Urothelium cell line (cell line): ENCODE measurements at places on chromosomes 3 and 15.

GRCh38 chr3:188605231-188605630 lies 451.3 kb downstream of the LPP start:
- DNase-seq = no peak

GRCh38 chr15:81643771-81644170 lies 269.8 kb upstream of the TMC3 start:
- DNase-seq = no peak

GRCh38 chr3:123085932-123086627 lies 19.3 kb downstream of the PDIA5 start:
- DNase-seq = no peak

DNA sequence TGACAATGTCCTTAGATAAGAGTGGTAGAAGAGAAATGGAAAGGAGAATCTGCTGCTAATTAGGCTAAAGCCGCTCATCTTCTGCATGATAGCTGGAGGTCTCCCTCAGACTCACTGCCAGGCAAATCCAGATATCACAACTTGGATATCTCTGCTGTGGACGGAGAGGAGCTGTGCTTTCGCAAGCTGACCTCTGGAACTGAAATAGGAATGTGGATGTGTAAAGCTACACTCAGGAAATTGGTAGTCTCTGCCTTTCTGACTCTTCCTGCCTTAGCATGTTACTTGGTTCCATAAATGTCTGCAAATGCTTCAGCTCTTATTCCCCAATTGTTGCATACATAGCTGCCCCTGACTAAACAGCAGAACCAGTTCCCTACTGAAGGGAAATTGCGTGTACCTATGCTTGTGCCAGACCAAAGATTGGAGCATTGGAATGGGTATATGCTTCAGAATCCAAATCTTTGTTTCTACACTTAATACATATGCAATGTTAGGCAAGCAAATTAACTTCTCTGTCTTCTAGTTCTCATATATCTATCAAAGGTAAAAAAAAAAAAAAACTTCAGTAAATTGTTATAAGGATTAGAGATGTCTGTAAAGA lies 74.7 kb upstream of the ROBO2 start:
- no peak for DNase-seq

GRCh38 chr3:157201648-157202278 lies 41.8 kb upstream of the CCNL1 start:
- DNase-seq = peak; percentile 13

- no peak for DNase-seq
These were observed 63.4 kb downstream of the PDIA5 start for GRCh38 chr3:123130079-123130750.

DNA sequence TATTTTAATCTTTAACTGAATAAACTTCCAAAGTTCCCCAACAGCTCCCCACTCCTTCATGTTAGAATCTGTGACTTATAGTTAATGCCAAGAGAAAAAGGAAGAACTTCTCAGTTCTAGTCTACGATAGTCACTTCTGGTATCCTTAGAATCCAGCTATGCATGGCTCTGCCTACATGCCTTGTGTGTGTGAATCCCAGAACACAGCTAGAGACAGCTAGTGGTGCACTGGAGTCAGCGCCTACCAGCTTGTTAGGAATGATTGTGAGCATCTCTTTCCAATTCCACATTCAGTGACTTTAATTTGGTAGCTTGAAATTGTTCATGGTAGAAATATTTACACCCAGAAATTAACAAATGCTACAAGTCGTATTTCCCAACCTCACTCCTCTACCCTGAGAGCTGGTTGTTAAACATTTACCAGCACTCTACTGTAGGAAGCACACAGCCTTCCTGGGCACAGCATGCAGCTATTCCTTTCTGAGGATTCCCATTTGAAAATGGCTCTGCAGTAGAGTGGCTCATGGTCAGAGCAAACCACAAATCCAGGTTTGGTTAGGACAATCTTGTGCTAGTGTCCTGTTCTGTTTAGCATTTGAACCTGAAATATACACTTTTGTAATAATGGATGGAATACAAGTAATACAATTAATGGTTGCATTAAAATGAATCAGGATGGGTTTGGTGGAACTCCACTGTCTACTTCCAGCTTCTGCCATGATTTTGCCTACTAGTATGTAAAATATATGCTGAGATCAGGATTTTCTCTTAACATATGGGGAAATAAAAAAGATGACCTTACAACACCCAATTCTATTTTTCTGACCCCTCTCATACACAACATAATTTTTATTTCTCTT lies 371.0 kb upstream of the GBE1 start:
- DNase-seq = no peak

DNA sequence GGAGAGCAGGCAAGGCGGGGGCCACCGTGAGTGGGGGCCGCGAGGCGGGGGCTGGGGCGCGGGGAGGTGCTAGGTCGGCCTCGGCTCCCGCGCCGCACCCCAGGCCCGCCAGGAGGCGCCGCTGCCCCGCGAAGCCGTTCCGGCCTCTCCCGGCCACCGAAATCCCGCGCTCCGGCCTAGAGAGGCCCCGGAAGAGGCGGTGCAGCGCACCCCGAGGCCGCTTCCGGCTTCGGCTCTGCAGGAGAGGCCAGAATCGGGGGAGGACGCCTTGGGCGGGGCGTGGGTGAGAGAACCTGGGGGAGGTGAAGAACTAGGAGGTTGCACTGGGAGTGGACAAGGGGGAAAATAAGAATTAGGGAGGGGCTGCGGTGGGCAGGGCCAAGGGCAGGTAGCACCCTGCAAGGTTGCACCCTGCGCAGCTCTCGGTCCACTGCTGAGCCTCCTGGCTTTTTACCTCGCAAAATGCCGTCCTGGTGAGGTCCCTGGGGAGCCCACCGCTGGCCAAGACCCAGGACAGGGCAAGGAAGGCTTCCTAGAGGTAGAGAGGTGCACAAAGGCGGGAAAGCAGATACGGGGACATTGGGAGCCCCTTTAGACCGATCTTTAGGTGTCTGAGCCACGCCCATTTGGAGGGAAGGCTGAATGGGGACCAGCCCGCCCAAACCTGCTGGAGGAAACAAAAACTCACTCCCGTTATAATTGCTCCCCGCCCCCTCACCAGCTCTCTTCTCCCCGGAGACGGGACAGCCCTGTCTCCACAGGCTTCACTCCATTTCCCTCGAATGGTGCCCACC lies 8.4 kb upstream of the GNAI2 start:
- DNase-seq = peak; percentile 97

DNA sequence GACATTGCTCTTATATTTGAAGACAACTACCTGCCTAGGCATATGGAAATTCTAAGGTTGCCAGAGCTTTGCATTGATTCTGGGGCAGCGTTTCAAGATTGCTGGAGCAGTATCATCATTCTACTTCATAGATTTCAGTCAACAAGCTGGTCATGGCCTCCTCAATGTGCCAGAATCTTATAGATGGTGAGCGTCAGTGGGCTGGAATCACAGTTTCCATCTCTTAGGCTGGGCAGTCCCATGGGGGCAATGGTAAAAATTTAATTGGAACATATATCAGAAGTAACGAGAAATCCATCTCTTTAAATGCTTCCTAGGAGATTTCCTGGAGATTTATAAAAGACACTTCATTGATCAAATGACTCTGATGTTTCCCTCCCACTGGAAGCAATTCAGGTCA lies 258.3 kb downstream of the SV2B start:
- DNase-seq = no peak

- DNase-seq = no peak
These were observed 59.0 kb downstream of the PRKAR2A start for GRCh38 chr3:48788544-48789162.

- peak; percentile 79 for DNase-seq
These were observed 94.4 kb downstream of the SLCO3A1 start for GRCh38 chr15:91947683-91948608.
